ENCODE measurements at places on chromosomes 5 and 9.
A peak's percentile ranks its signal among the peaks of the same experiment; 100 is the strongest.

DNA sequence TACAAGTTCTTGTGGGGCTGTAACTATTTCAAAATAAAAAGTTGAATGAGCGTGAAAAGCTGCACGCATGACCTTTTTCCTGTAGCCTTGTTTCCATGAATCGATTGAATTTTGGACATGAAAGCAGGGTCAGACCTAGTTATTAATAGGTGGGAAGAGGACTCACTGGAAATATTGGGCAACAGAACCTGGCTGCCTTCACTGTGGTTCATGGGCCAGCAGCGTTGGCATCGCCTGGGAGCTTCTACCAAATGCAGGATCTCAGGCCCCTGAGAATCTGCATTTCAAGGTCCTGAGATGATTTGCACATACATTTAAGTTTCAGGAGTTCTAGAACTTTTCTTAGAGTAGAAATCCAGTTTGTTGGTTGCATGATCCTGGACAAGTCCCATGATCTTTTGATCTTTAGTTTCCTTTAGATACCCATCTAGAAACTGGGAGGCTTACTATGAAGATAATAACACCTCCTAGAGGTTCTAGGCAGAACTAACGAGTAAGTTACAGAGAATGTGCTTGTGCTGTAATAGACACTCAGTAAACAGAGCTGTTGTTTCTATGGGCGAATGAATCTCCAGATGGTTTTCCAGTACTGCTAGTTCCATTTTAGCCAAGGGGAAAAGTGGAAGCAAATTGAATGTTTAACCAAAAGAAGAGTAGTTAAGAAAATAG, 12.4 kb downstream of the ANKRD33B start:
- no peak for DNase-seq

DNA sequence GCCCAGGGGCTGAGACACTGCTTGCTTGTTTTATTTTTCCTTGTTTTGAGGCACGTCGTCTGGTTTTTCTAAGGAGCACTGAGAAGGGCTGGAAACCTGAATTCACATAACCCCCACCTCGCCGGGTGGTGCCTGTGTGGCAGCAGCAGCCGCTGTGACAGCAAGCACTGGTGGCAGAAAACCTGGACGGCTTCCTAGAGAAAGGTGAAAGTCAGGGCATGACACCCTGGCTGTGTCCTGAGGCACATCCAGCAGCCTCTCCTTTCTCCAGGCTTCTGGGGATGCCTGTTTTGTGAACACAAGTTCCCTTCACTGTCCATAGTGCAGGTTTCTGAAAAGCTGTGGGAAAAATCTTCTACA, 29.2 kb downstream of the MRPL36 start:
- DNase-seq, result no peak

GRCh38 chr5:83553000-83553486, 81.5 kb downstream of the VCAN start:
- no peak for DNase-seq

GRCh38 chr5:32498484-32498883, 53.9 kb upstream of the ZFR start:
- DNase-seq, result no peak

DNA sequence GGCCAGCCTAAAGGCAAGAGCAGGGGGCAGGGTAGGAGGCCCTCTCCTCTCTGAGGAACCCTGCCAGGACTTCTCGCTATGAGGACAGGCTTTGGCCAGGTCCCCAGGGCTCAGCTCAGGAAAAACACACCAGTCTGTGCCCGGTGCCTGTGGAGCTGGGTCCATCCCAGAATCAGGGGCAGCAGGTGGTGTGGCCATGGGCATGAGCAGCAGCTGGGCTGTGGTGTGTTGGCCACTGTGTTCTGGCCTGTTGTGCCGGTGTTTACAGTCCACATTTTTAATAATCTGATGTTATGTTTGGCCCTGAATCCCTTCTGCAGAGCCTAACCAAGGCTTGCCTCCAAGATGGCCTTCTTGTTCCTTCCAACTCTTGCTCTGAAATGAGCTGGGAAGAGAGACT, 77.0 kb downstream of the FGF18 start:
- no peak for DNase-seq

GRCh38 chr5:41794471-41794870, 75.8 kb downstream of the OXCT1 start:
- DNase-seq, result peak; percentile 92

- DNase-seq, result no peak
These were observed 737 bp downstream of the RNF180 start for GRCh38 chr5:64166201-64166959.

DNA sequence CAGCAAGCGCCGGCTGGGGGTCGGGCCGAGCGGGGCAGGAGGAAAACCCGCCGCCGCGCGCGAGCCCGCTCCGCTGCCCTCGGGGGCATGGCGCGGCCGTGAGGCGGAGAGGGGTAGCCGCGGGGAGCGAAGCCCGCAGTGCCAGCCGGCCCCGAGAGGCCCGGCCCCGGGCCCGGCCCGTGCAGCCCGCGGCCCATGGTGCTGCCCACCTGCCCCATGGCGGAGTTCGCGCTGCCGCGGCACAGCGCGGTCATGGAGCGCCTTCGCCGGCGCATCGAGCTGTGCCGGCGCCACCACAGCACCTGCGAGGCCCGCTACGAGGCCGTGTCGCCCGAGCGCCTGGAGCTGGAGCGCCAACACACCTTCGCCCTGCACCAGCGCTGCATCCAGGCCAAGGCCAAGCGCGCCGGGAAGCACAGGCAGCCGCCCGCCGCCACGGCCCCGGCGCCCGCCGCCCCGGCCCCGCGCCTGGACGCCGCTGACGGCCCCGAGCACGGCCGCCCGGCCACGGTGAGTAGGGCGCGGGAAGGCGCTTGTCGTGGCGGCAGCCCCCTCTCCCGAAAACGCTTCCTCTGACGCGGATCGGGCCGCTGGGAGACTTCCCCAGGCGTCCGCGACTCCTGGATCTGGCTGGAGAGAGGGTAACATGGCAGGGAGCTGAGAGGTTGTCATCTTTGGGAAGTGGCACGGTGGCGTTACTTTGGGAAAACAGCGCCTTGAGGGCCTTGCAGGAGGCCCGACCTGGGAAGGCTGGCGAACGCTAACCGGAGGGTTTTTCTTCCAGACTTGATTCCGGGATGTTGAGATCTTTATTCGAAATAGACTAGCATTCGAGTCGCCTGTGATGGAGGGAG, 523 bp downstream of the MAML1 start:
- DNase-seq, result peak; percentile 27

- DNase-seq, result peak; percentile 90
These were observed 233.6 kb upstream of the SLC24A2 start for GRCh38 chr9:20022410-20022809.

DNA sequence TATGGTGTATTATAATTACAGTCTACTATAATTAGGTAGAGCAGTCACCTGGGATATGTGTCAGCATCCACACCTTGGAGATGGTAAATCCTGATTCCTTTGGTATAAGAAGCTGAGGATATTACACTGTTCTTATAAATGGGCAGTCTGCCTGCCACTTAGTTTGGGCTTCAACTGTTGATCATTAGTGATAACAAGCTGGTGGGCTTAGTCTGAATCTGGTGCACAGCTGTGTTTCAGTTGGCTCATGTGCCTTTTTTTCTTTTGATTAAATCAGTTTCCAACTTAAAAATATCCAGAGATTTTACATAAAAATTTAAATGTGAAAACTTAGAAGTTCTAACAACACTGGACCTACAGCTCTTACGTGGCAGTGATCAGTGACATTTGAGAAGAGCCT, 21.2 kb downstream of the LVRN start:
- no peak for DNase-seq

DNA sequence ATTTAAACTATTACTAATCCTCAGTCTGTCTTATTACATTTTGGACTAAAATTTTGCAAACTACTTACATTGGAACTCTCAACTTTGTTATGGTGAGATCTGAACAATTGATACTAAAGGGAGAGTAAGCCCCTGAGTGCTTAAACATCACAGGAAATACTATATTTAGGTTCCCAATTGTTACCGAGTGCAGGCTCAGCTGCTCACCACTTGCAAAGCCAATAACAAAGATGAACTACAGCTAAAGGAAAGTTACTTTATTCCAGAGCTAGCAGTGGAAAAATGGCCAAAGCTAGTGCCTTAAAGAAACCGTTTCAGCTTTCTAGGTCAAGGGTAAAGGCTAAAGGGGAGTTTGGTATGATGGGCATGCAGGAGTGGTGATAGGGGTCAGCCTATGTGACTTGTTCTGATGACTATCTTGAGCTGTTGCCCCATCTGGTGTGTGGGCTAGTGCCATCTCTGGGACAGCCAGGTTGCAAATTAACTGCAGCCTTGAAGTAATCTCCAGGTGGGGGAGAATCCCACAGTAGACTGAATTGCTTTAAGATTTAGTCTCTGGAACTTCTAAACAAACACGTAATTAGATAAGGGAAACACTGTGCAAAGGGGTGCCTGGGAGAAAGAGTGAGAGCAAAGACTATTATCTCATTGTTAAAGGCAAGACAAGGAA, 7.8 kb upstream of the NDUFB6 start:
- no peak for DNase-seq

GRCh38 chr5:150402901-150403342, 9.8 kb downstream of the CD74 start:
- DNase-seq, result no peak

GRCh38 chr9:36870960-36871359, 163.1 kb downstream of the PAX5 start:
- no peak for DNase-seq

- DNase-seq, result no peak
These were observed 177.3 kb upstream of the C9orf72 start for GRCh38 chr9:27750566-27750965.

GRCh38 chr5:66273121-66273520, 129.0 kb downstream of the SREK1 start:
- no peak for DNase-seq

DNA sequence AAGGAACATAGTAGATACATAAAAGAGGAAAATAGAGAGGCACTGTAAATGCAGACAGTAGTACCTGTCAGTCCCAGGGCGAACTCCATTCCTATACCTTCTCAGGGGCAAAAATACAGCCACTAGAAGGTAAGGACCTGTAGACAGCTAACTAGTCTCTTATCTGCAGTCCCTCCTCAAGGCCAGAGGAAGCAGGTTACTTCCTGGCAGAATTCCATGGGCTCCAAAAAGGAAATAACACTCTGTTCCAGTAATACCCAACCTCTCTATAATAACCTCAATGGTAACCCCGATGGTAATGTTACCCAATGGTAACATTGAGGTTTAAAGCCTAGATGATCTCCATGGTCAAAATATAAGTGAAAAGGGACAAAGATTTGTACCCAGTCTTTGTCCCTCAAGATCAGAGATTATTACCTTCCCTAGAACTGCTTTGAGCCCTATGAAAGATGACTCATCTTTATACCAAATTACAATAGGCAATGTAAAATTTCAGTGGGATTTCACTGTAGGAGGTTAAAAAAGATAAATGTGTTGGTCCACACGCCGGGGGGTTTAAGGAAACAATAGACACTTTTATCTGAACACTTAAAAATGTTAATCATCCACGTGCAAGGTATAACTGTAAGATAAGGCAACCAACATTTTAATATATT, 113.0 kb downstream of the DENND1A start:
- no peak for DNase-seq
